ENCODE measurements at places on chromosomes 11 and 22.

GRCh38 chr11:43968719-43969118 is 26.3 kb downstream of the C11orf96 start:
- no peak for DNase-seq

DNA sequence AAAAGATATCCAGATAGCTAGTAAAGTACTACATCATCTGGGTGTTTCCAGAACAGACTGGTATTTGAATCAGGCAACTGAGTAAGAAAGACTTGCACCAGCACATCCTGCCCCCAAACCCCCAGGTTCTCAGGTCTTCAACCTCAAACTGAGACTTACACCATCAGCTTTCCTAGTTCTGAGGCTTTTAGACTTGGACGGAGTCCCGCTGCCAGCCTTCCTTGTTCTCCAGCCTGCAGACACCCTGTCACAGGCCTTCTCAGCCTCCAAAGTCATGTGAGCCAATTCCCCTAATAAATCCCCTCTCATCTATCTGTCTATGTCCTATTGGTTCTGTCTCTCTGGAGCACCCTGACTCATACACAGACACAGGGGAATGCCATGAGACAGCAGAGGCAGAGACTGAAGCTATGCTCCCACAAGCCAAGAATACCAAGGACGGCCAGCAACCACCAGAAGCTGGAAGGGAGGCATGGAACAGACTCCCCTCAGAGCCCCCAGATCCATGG is 10.9 kb downstream of the SMCO4 start:
- no peak for DNase-seq

DNA sequence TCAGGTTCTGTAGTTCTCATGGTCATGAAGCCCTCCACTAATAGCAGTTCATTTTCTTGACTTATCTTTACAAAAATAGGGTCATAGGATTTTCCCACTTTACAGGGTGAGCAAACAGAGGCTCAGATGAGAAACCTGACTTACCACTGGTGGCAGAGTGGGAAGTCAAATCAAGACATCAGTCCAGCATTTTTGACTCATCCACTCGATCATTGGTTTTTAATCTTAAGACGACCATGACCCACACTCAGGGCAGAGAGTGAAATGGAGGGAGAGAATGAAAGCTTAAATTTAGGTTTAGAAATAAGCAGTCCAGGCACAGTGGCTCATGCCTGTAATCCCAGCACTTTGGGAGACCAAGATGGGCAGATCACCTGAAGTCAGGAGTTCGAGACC is 42.1 kb downstream of the RTL6 start:
- no peak for DNase-seq

GRCh38 chr11:126118806-126119205 is 56.1 kb upstream of the CDON start:
- no peak for DNase-seq

DNA sequence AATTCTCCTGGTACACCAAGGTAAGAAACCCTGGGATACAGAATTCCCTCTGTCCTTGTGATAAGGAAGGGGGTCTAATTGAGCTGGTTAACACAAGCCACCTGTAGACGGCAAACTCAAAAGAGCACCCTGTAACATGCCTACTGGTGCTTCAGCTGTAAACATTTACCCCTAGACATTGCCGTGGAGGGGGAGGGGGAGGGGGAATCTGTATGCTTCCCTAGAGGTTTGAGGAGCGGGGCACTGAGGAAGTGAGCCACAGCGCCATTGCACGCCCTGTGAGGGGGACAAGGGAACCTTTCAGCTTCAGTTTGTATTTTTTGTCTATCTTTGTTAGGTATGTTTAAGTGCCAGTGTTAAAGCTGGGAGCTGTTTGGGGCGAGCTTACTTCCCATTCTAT is 99.8 kb downstream of the AASDHPPT start:
- no peak for DNase-seq

DNA sequence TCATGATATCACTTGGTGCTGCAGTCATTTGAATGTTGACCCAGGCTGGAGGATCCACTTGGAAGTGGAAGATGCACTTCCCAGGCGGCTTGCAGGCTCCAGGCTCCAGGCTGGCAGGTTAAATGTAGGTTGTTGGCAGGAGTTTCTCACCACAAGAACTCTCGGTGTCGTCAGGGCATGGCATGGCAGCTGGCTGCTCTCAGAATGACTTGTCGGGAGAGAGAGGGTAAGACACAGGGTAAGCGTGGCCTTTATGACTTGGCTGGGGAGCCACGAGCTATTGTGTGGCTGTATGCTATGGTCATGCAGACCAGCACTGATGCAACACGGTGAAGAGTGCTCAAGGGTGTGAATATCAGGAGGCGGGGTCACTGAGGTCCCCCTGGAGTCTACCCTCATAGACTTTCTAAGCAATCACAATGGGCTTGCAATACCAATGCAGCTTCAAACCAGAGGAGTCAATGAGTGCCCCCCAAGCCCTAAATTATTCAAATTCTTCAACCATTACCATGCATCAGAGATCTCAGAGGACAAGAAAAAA is 1027.7 kb downstream of the OPCML start:
- DNase-seq = no peak

GRCh38 chr11:3830088-3830487 is 10.7 kb downstream of the RHOG start:
- no peak for DNase-seq

GRCh38 chr22:33529424-33530113 is 390.7 kb downstream of the LARGE1 start:
- no peak for DNase-seq

- peak; percentile 39 for DNase-seq
Measured at GRCh38 chr22:41352058-41352457, 29.7 kb upstream of the TEF start.

GRCh38 chr11:65454311-65454695 is 31.7 kb downstream of the NEAT1 start:
- DNase-seq = no peak

- peak; percentile 100 for DNase-seq
Measured at GRCh38 chr11:35083431-35084238, 55.3 kb upstream of the CD44 start.

DNA sequence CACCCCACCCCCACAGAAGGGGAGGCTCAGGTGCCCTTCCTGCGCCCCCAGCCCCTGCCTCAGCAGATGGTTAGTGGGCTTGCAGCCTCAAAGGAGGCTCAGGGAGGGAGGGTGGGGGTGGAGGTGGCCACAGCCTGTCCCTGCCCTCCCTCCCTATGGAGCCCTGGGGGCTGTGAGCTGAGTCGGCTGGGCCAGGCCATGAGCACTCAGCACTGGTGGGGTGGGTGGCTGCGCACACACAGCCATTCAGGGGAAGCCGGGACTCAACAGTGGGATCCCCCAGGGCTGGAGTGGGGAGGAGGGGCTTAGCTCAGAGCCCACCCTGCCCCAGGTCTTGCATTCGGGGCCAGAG is 50.2 kb downstream of the FLRT1 start:
- no peak for DNase-seq

DNA sequence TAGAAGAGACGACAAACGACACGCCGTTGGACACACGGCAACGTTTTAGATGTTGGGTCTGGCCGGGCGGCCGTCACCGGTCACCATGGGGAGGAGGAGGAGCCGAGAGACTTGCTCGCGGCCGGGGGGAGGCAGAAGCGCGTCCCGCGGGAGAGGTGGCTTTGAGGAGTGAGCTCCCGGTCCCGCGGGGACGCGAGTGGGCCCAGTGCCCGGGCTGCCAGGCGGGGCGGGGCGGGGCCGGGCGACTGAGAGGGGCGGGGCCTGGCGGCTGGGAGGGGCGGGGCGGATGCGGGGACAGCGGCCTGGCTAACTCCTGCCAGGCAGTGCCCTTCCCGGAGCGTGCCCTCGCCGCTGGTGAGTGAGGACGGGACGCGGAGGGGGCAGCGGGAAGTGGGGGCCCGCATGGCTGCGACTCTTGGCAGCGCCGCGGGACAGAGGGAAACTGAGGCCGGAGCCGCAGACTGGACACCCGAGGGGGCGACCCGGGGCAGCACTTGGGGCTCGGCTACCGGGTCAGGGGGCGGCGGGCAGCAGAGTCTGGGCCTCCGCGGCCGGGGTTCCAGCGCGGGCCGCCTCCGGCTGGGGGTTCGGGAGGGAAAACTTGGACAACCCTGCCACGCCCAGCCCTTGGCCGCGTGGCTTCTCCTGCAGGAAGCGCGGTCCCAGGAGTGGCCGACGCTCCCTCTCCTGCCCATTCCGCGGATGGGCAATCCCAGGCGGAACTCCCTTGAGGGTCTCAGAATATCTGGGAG is at the start of gene TSPO:
TSS of gene TSPO (plus strand) at position 309 of the 752 bp plus-strand sequence. CDS start 7,680 bp downstream, outside the sequence.
- no peak for DNase-seq

GRCh38 chr11:18253233-18253632 is 4.8 kb upstream of the SAA2 start:
- no peak for DNase-seq

DNA sequence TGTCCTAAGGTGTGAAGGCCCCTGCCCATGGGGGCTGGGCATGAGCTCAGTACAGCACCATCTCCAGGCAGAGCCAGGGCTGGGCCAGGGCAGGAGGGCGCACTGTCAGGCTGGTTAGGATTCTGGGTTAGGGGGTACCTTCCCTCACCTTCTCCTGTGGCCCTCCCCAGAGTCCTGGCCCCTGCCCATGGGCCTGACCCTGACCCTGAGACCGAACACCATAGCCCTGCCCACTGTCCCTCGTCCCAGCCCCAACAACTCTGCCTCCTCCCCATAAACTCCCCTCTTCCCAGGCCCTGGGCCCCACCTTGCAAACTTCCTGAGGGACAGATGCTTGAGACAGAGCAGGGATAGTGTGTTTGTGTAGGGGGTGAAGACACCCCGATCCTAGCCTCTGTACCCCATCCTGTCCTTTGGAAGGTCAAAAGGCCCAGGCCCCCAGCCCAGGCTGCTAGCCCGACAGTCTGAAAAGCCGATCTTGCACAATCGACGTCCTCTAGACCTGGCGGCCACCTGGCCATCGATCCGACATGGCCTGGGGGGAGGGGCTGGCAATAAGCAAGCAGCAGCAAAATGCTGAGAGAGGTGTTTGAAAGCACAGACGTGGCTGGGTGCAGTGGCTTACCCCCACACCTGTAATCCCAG is 2.7 kb upstream of the TMPRSS6 start:
- no peak for DNase-seq

GRCh38 chr11:93737904-93738612 is 3.2 kb downstream of the TAF1D start:
- no peak for DNase-seq

- DNase-seq = no peak
Measured at GRCh38 chr11:1177020-1177770, 19.4 kb downstream of the MUC5AC start.

- no peak for DNase-seq
Measured at GRCh38 chr11:13321431-13321830, 43.8 kb downstream of the BMAL1 start.

GRCh38 chr11:34626393-34626792 is 5.5 kb downstream of the EHF start:
- DNase-seq = no peak

DNA sequence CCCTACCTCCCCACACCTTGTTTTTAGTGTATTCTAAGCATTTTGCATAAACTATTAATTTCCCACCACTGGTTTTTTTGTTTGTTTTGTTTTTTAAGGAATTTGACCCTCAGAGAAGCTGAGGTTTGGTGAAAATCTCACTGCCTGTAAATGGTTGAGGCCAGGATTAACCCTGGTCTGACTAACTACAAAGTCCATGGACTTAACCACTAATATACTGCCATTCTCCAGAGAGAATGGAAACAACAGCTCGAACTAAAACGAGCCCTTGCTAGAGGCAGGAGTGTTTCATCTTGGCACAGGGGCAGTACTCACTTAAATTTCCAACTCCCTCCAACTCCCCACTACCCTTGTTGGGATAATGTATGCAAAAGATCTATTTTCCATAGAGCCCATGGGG is 3.0 kb downstream of the CTNND1 start:
- DNase-seq = no peak

DNA sequence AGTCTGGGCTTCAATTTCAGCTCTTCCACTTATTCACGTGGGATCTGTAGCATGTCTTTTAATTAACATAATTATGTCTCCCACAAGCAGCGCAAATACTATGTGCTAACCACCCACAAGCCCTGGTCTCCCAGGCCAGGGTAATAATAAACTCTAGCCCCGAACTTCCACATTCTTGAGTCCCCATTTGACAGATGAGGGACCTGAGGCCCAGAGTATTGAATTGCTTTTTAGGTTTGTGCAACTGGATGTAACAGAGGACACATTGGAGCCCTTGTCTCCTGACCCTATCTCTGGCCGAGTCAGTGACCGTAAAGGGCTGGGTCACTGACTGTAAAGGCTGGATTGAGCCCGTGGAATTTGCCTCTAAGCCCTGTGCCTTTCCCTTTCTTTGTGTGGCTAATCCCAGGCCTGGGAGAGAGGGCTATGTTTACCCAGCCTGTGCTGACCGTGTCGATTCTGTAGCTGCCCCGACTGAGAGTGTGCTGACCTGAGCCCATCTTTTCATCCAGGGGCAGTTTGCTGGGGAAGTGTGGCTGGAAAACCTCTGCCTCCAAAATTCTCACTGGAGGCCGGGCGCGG is 3.9 kb downstream of the CRYBB2 start:
- DNase-seq = no peak

GRCh38 chr22:44207981-44208317 is 27.2 kb downstream of the PARVG start:
- DNase-seq = no peak

DNA sequence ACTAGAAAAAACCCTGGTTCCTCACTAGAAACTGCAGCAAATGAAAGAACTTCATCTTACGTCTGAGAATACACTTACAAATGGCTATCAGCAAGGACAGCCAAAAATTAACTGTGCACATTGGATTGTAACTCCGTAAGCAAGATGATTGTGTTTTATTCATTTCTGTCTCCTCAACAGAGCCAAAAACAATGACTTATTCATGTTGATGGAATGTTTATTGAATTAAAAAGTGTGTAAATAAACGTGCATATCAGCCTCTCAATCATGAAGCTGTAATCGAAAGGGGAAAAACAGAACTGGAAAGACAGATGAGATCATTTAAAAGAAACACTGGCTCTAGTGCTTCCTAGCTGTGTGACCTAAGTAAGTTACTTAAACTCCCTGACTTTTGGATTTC is 307.5 kb upstream of the ZC3H12C start:
- no peak for DNase-seq

GRCh38 chr11:783581-784015 is 6.3 kb downstream of the CEND1 start:
- no peak for DNase-seq

DNA sequence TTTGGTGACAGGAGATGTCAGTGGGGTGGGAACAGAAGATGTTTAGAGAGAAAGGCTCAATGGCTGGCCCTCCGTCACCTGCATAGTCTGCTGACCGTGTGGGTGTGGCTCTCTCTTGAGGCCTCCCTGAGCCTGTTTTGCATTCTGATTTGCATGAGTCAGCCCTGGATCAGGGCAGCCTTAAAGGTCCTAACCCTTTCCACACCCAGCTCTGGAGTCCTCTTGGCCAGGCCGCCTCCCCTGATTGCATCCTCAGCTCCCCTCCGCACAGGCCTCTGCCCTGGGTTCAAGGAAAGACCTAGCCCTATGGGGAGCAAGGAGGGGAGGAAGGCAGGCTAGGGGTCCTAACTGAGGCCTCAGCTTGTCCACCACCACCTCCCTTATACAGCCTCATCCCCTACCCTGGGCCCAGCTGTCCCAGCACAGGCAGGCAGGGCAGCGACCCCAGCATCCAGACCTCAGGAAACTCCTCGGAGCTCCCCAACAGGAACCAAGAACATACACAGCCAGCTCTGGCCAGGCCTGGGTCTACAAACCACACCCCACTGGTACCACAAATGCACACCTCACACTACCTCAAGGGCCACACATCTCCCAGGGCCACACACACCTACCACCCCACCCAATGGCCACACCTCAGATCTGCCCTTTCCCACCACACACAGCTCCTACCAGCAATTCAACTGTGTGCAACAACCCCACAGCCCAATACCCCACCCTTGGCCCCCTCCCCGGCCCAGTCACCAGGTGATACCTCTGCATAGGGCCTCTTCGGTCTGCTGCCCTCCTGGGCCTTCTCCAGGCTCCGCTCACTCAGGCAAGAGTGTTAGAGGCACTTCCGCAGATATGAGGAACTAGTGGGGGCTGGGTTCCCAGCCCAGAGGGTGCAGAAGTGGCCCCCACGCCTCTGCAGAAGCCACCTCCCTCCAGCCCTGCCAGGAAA is 13.7 kb downstream of the ARAP1 start:
- no peak for DNase-seq

All from BJ (cell line).